ENCODE measurements at places on chromosomes 4 and X.

DNA sequence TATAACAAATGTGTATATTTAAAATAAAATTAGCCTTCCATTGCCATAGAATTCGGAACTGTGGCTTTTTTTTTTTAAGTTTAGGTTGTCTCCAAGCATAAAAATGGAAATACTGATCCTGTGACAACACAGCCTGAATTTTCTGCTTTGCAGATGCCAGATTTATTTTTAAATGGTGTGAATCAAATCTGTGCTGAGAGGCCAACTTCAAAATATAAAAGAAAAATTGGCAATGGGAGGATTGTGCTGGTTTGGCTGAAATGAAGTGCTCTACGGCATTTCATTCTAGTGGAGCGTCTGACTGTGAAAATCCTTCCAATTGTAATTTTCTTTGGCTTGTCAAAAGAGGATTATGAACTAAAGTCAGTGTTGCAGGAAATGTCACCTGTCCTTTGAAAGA lies 580.3 kb upstream of the ZFP42 start:
- DNase-seq = no peak

DNA sequence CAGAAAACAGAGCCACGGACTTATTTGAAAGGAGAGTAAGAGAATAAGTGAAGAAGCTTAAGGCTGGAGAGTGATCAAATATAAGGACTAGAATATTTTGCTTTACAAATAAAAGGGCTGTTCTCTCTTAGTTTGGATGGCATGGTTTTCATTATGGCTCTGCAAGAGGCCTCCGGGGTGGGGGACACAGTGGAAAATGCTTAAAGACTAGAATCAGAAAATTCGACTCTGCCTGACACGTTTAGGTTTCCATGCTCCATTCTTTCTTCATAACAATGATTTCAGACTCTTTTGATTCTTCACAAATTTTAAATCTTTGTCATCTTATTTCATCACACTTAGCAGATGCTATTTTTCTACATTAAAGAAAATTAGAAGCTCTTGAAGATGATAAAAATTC lies 632.4 kb upstream of the BOD1L1 start:
- no peak for DNase-seq

- DNase-seq = no peak
These were observed 20.2 kb downstream of the TRPC5OS start for GRCh38 chrX:111896148-111896547.

DNA sequence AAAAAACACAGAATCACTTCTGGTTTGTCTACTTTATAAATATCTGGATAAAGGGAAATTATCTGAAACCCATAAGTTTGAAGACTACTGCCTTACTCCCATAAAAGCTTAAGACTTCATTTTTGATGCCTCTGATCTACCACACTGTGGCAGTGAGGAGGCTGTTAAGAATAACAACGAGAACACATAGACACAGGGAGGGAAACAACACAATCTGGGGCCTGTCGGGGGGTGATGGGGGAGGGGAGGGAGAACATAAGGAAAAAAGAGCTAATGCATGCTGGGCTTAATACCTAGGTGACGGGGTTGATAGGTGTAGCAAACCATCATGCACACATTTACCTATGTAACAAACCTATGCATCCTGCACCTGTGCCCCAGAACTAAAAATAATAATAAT lies 573.7 kb downstream of the GBA3 start:
- no peak for DNase-seq

- DNase-seq = no peak
These were observed 465 bp downstream of the HNRNPH2 start for GRCh38 chrX:101408532-101408841.

DNA sequence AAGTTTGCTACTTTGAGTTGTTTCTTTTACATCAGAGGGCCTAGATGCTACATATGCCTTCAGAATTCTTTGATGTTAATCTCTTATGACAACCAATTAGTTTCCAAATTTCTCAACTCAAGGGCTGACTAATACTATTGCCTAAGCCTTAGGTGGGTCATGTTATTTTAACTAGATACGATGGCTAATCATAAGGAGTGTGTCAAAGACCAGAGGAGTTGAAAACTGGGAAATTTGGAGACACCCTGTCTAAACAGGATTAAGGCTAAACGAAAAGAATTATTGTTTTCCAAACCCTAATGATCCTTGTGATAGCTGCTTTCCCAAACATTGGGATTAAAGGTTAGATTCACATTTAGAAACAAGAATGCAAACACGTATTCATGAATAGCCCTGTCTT lies 228.5 kb downstream of the PCDH7 start:
- DNase-seq = no peak

- DNase-seq = no peak
These were observed 187.9 kb downstream of the LRBA start for GRCh38 chr4:150827226-150827625.

- DNase-seq = no peak
These were observed 113.8 kb upstream of the GABRA2 start for GRCh38 chr4:46503739-46504138.

GRCh38 chr4:158754385-158755180 lies 14.2 kb upstream of the FNIP2 start:
- DNase-seq = no peak

- no peak for DNase-seq
These were observed 8.8 kb upstream of the BEX3 start for GRCh38 chrX:103367502-103367901.

GRCh38 chrX:2401201-2401589 lies 99.6 kb downstream of the DHRSX start:
- no peak for DNase-seq

- DNase-seq = no peak
These were observed 257.6 kb upstream of the PCDH7 start for GRCh38 chr4:30462445-30463090.

DNA sequence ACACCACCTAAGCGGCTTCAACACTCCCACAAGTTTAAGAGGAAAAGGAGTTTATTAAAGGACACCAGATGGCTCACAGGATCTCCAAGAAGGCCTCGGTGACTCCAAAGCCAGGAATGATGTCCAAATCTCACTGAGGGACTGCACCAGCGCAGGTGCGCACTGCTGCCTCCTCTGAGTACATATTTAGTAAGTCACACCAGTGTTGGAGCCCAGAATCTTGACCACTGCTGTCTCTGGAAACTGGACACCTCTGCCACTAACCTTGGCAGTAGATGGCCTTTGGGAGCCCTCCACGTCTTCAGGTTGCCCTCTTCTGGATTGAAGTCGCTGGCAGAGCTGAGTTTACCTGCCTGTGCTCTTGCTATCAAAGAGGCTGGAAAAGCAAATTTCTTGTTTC lies 10.1 kb upstream of the RS1 start:
- DNase-seq = no peak

- no peak for DNase-seq
These were observed 86.2 kb downstream of the PPEF1 start for GRCh38 chrX:18793601-18794089.

DNA sequence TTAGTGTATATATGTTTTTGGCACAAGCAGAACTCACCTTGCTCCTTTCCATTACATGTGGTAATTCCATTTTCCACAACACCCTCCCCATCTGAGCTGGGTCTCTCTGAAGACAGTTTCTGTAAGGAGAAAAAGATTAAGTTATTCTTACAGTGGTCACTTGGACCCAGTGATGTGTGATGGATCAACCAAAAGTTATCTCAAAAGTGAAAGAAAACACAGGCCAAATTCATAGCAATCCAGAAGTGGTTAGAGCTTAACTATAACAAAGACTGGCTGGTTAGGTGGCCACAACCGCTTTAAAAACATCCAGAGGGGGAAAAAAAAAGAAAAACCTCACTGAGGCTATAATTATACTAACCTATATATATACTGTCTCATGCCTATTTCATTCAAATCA lies 123.7 kb downstream of the AFAP1 start:
- DNase-seq = no peak

GRCh38 chrX:15468036-15468435 lies 25.1 kb downstream of the PIR start:
- DNase-seq = no peak

DNA sequence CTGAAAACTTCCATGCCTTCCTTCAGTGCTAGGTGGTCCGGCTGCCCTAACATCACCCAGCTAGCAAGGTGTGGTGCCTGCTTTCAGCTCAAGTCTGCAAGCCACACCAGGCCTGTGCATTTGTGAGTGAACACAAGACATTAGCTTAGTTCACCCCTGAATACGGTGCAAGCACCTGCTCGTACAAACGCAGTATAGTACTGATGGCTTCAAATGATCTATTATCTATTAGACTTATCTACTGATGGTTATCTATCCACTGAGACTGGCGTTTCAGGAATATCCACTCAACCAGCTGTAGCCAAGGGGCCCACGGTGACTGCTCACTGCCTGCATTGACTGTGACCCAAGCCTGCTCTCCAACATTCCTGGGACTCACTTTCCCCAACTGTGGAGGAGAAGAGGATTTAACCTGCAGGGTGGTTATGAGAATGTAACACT lies 155.9 kb downstream of the SHOX start:
- DNase-seq = no peak

DNA sequence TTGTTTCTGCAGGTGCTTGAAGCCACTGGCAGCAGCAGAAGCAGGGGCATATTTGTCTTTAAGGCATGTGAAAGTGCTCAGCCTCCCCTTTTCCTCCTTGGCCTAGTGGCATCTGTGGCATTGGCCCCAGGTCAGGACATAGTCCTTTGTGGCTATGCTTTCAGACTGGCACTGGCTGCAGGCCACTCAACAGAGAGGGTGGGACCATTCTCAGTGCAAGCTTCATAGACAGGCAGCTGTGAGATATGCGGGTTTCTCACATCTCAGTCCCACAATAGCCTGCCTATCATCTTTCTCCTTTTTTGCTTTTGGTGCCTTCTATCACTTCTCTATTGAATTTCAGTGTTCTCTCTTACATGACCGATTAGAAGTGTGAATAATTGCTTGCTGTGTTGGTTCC lies 104.8 kb downstream of the ACTRT1 start:
- no peak for DNase-seq

DNA sequence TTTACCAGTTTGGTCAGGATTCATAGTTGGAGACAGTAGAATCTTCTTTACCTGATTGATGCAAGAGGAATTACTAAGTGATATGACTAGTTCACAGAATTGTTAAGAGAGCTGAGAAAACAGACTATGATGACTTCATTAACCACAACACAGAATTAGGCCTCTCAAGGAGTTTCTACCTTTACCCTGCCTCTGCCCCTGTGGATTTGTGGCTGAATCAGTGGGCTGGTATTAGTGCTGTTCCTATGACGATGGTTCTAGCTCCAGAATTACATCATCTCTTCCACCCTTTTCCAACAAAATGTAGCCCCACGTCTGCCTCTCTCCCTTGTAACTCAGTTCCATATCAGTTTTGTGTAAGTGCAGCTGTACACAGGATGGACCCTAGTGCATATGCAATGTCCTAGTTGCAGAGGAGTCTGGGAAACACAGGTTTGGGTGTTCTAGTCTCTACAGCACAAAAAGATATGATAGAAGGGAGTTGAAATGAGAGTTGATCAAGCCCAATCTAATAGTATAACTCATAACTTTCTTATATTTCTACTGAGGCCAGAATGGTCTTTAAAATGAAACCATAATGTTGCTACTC lies 99.3 kb downstream of the ANXA5 start:
- DNase-seq = no peak

DNA sequence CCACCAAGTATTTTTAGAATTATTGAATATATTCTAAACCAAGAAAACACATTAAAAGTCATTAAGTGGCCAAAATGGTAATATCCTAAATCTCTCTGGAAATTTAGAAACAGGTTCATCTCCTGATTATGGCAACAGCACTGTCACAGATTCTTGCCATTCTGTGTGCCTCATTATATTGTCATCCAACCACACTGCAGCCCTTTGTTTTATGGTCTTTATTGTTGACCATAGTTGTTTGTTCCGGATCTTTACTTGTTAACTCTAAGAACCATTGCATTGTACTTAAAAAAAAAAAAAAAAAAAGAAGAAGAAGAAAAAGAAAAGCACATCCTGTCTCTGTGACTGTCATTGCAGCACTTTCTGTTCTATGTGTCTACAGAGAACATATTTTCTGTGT lies 822.1 kb upstream of the ADGRL3 start:
- DNase-seq = no peak

- no peak for DNase-seq
These were observed 711.4 kb upstream of the GALNTL6 start for GRCh38 chr4:171101845-171102244.

All from stimulated activated CD4-positive, alpha-beta T cell treated with anti-CD3 and anti-CD28 coated beads, Interleukin-15, amount 100 ng/mL, for 1 hour (primary cell).